ENCODE measurements at places on chromosomes 16 and 17.

GRCh38 chr17:5254903-5255521 lies 20.4 kb upstream of the SCIMP start:
- no peak for DNase-seq

GRCh38 chr17:52170963-52171572 lies 12.6 kb upstream of the CA10 start:
- no peak for DNase-seq

GRCh38 chr17:69314246-69315065 lies 12.5 kb downstream of the ABCA5 start:
- no peak for DNase-seq

GRCh38 chr16:51984395-51984794 lies 562.5 kb downstream of the TOX3 start:
- no peak for DNase-seq

- peak; percentile 65 for DNase-seq
Measured at GRCh38 chr17:81711814-81712467, at the start of gene SLC25A10. SLC25A10 (plus strand) TSS chr17:81712284; CDS start chr17:81712427, 143 bp downstream.

DNA sequence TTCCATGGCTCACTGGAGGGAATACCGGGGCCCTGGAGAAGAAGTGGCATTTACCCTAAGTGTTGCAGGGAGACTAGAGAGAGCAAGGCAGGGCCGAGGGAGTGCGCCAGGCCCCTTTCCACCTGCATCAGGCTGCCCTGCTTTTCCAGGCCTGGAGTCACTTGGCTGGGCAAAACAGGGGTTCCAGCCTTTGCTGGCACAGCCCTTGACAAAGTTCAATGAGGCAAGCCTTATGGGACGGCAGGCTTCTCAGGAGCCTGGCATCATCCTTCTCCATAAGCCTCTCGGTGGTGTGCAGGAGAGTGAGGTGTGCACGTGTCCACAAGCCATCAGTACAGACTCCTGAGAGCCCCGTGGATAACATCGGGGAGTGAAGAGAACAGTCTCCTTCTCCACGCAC lies 27.1 kb downstream of the CACNA1G start:
- no peak for DNase-seq

DNA sequence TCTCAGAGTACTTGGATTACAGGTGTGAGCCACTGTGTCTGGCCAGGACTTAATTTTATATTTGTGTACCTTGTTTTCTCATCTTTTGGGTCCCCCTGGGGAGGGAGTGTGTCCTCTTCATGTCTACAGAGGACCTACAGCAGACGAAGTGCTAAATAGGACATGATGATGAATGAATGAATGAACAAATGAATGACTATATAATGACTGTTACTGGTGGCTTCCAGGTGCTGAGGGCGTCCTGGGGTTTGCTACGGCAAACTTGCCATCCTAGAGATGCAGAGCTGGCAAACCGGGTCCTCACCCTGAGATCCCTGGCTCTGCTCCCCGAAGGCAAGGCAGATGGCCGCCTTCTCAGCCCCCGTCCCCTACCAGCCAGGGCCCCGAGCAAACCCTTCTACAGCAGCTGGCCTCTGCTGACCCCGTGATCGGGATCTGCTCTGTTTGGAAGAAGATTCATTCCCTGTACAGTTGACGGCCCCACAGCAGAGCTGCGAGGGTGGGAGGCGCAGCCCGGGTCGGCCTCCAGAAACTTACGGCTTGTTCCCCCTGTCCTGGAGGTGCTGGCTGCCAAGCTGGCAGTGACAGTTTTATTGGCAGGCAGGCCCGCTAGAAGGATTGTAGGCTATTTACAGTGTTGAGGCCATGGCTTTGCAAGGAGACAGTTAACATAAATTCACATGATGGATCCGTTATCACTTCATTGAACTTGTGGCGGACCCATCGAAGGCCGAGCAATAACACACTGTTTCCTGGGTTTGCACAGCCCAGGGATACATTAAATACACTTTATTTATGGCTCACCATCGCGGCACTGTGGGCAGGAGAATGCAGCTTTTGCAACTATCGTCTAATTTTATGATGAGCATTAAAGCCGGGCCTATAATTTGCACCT lies 197.7 kb upstream of the GSE1 start:
- DNase-seq = no peak

- DNase-seq = no peak
Measured at GRCh38 chr17:7747635-7748071, 30.1 kb downstream of the DNAH2 start.

DNA sequence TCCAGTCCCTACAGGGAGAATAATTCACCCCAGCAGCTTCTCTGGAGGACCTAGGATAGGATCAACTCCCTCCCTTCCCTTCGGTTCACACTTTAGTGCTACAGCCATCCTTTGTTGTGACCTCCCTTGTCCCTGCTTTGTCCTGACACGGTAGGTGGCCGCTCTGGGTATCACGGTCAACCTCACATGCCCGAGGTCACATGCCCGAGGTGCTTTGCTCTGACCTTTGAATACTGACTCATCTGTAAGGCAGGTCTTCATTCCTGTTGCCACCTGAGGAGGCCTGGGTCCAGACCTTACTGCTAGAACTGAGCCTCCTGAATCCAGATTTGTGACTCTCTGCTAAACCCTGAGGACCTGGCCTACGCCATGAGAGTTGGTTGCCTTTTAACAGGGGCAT lies 19.7 kb downstream of the ALKBH5 start:
- no peak for DNase-seq

- no peak for DNase-seq
Measured at GRCh38 chr16:1075546-1075945, 3.0 kb downstream of the SSTR5 start.

- no peak for DNase-seq
Measured at GRCh38 chr17:77654850-77655249, 303.7 kb upstream of the TNRC6C start.

DNA sequence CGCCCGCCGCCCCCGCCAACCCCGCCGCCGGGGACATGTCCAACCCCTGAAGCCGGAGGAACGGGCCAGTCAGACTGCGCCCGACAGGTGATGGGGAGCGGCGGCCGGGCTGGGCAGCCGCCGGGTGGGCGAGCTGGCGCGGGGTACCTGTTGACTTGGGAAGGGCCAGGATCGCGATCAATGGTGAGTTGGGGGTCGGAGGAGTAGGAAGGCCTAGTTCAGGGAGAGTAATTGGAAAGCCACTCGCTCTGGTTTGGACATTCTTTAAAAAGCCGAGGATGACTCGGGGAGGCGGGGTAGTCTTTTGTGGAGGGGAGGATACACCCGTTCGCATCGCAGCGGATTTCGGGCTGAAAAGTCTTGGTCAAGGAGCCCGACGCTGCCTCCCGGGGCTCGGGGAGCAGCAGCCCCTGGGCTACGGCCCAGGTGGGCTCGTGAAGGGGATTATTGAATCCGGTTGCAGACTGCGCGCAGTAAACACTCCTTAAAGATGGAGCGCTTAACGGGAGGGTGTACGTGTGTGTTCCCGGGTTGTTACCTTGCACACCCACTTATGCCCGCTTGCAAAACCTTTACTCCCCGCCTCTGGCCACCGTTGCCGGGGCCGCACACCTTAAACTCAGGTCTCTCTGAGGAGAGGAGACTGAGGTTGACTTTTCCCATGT lies 123.8 kb downstream of the GOSR1 start:
- DNase-seq = no peak

All from effector CD4-positive, alpha-beta T cell (primary cell).